ENCODE measurements at places on chromosomes 4 and X. TPM values are rescaled to one million over a fixed set of nuclear protein-coding genes. Genes with fewer than 3 reads are reported as not detected.

GRCh38 chr4:77220828-77221613 lies 64.0 kb downstream of the CCNG2 start:
- DNase-seq = no peak

DNA sequence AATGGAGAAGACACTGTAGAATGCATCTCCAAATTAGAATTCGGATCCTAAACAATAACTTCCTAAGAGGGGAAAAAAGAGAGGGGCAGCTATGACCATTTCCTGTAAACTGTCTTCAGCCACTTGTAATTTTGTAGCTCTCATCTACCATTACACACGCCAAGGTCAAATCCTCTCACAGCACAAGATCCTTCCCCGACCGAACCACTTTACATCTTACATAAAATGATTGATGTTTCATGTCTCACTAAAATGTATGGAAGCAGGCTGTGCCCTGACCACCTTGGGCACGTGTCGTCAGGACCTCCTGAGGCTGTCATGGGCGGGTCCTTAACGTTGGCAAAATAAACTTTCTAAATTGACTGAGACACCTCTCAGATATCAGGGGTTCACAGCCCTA lies 24.1 kb upstream of the PBDC1 start:
- DNase-seq = no peak

DNA sequence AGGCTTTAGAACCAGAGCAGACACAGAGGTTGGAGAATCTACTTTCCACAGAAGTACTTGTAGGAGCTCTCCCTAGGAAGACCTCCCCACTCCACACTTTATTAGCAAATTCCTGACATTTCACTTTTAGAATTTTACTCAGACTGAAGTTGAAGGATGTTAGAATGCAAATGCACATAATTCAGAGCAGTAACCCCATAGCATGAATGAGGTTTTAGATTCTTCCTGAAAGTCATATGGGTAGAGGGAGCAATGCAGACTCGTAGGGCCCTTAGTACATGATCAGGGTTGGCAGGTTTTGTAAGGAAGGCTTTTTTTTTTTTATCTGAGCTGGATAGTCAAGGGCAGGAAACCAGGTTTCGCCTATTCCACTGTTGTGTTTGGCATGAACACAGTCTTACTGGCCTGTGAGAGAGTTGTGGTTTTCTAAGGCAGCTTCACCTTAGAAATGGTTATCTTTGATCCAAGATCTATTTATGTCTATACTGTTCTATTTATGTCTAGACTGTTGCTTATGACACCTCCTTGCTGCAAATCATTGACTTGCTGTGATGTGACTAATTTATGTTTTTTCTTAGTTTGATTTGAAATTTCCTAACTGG lies 48.9 kb downstream of the SPATA18 start:
- DNase-seq = no peak

GRCh38 chr4:149296503-149296902 lies 519.1 kb downstream of the IQCM start:
- no peak for DNase-seq

- no peak for DNase-seq
Measured at GRCh38 chr4:173281406-173282255, 52.5 kb downstream of the HMGB2 start.

DNA sequence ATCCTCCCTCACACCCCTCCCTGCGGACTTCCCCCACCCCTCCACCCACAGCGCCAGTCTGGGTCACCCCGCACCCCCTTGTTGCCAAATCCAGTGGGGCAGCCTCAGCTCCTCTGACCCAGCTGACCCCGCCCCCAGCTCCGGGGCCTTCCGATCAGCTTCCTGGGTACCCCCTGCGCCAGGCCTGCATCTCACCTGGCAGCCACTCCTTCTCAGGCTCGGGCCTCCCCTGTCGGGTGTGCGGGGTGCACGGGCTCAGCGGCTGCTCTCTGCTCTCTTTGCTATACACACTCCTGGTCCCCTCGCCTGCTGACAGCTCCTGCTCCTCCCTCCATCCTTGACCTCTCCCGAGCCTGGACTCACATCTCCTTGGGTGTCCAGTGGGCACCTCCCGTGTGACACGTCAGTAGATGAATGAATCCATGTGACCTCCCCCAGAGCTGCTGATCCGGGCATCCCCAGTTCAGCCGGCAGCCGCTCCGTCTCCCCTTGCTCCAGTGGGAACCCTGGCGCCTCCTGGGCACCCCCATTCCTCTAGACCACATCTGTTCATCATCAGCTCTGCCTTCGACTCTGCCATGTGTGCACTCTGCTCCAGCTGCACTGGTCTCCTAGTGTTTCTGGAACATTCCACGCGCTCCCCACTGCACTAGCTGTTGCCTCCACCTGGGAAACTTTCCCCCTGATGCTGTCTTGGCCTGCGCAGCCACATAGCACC lies 9.9 kb downstream of the CFAP99 start:
- no peak for DNase-seq

GRCh38 chr4:140693562-140693961 lies 62.6 kb downstream of the TBC1D9 start:
- DNase-seq = no peak

DNA sequence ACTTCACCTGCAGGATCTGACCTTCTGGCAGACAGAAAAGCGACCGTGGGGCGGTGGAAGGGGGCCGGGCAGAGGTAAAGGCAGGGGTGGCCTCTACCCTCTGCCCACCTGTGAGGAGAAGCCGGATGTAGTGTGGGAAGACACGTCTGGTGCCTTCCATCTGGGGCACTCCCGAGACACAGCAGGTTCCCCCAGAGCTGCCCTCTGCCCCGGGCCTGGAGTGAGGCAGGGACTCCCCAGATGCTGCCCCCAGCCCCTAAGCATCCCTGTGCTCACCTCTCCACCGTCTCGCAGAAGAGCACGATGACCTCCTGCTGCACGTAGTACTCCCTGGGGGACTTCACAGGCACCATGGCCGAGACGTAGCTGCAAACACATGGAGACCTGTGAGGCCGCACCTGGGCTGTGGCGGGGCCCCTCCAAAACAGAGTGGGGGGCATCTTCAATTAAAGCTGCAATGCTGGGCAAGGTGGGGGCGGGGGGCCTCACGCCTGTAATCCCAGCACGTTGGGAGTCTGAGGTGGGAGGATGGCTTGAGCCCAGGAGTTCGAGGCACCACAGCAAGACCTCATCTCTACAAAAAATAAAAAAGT lies 75.3 kb upstream of the MXD4 start:
- DNase-seq = peak; percentile 5

- DNase-seq = no peak
Measured at GRCh38 chr4:100287534-100287933, 97.3 kb upstream of the DDIT4L start.

- DNase-seq = peak; percentile 65
Measured at GRCh38 chr4:47686294-47686872, 151.5 kb downstream of the CORIN start.

- peak; percentile 5 for DNase-seq
Measured at GRCh38 chr4:64713256-64713840, 304.1 kb upstream of the TECRL start.

- DNase-seq = no peak
Measured at GRCh38 chr4:188254211-188254610, 115.0 kb downstream of the TRIML1 start.

DNA sequence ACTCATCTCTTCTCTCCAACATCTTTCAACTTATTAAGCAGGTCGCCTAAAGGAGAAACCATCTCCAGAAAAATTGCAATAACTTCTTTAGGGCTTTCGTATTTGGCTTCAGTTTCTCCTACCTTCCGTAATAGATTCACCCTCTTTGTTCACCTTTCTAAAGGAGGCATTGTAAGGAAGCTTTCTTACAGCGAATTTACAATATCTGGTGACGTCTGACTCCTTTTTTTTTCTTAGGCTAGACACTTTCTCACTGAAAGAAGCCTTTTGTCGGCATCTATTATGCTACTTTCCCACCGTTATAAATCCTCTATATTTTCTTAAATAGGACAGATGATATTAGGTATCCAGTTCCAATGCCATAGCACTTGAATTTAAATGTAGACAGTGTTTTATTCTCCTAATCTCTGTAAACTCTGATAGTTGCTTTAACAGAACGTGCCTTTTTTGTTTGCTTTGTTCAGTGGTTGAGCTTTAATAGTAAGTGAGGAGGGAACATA lies 302.4 kb downstream of the IL1RAPL1 start:
- no peak for DNase-seq

DNA sequence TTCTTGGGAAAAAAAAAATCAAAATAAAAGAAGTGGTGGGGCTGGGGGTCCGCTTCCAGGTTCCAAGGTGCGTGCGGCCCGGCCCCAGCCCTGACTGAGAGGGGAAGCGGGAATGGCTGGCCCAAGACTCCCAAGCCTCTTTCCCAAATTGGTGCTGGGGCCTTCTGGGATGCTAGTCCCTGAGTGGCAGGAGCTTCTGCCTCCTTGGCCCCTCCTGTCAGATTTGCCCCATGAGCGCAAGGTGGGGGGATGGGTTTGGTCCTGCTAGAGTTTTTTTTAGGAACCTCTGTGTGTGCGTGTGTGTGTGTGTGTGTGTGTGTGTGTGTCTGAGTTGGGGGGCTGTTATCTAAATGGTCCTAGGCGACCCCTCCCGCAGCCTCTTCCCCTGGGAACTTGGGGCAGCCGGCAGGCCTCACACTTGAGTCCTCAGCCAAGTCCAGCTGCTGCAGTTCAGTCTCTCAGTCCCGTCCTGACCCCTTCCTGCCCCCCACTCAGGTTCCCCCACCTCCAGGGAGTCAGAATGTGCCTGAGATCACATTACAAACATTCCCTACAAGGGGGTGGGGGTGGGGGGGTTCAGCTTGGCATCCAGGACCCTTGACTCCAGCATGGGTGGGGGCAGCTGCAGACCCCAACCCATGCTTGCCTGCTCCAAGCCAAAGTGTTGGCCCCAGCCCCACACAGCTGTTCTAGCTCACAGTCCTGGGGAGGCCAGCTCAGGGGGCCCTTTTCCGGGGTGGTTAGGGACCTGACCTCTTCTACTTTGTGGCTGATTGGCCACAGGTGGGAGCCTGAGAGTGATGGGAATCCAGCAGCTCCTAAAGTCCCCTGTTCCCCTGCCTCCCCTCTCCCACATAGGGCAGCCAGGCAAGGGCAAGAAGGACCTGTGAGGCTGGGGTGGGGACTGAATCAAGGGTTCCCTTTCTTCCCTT lies 4.0 kb downstream of the EFNB1 start:
- DNase-seq = no peak

- no peak for DNase-seq
Measured at GRCh38 chr4:75723163-75724065, 963 bp upstream of the USO1 start.

DNA sequence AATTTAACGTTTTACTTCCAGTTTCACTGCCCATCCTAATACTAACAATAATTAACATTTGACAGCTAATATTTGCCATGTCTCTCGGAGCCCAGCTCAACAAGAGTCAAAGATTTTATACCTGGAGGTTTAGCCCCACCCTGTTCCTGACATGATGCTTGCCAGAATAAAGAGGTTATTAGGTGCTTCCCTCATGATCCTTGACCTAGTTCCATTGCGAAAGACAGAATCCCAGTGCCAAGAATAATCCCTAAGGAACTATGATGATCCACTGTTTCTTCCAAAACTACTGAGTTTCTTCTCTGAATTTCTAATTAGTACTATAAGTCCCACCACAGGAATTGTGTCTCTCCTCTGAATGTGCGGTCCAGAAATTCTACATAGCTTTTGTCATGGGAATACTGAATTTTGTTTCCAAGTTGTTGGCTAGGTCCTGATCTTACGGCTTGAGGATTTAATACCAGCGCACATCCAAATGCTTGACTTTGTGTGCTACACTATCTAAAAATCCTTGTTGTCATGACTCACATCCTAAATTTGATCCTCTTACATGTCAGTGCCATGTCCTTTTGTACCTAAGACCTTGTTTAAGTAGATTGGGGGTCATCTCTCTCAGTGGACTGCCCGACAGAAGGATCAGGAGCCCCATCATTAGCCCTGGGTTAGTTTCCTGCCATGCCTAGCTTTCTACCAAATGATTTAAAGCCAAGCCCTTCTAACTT lies 23.1 kb downstream of the ANTXR2 start:
- no peak for DNase-seq

DNA sequence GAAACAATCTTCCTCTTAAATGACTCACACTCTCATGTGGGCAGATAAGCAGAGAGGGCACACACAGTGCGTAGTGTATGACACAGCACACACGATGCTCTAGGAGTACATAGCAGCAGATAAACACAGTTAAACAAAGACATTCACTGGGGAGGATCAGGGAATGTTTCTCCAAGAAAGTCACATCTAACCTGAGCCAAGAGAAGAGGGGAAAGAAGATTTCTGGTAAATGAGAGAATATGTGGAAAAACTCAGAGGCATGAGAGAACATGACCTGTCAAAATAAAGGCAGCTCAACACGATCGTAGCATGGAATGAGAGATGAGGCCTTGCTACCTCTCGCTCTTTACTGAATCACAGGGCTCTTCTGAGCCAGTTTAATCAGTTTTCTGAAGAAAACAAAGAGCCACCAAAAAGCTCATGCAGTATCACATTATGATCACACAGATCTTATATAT lies 251.0 kb downstream of the ANK2 start:
- DNase-seq = no peak

The SLC7A11 gene
- polyA plus RNA-seq = 13.5 TPM

The SSX4B gene
- polyA plus RNA-seq = not detected

The MUC7 gene
- polyA plus RNA-seq = not detected

The ZNF185 gene
- 0.38 TPM for polyA plus RNA-seq

The EIF1AX gene
- 67.2 TPM for polyA plus RNA-seq

The NMU gene
- 703 TPM for polyA plus RNA-seq

The MAD2L1 gene
- 78.9 TPM for polyA plus RNA-seq

The MSX1 gene
- polyA plus RNA-seq = 6.0 TPM

The FRMD7 gene
- polyA plus RNA-seq = 0.09 TPM

The LSM6 gene
- 99.8 TPM for polyA plus RNA-seq

The NUDT10 gene
- polyA plus RNA-seq = not detected

The RTL3 gene
- polyA plus RNA-seq = not detected

The DDX60 gene
- 0.27 TPM for polyA plus RNA-seq

The DDX53 gene
- 2.5 TPM for polyA plus RNA-seq
